Lower lobe of right lung (tissue), 2 donors: ENCODE measurements at places on chromosomes 2 and 18. TPM values are rescaled to one million over a fixed set of nuclear protein-coding genes. Genes with fewer than 3 reads are reported as not detected.

CYP1B1 gene
- 67.0 TPM for total RNA-seq

INHBB gene
- 5.2 TPM for total RNA-seq

ZNF407 gene
- total RNA-seq, result 16.1 TPM

KLHL41 gene
- 0.68 TPM for total RNA-seq

- DNase-seq, result no peak
Measured at GRCh38 chr2:80256782-80257167, 47.8 kb downstream of the LRRTM1 start.

- DNase-seq, result no peak
Measured at GRCh38 chr2:47238638-47239037, 83.5 kb upstream of the STPG4 start.

- no peak for DNase-seq
Measured at GRCh38 chr2:186950694-186951093, 101.7 kb upstream of the ZSWIM2 start.

- no peak for DNase-seq
Measured at GRCh38 chr18:11293794-11294193, 144.4 kb upstream of the PIEZO2 start.

DNA sequence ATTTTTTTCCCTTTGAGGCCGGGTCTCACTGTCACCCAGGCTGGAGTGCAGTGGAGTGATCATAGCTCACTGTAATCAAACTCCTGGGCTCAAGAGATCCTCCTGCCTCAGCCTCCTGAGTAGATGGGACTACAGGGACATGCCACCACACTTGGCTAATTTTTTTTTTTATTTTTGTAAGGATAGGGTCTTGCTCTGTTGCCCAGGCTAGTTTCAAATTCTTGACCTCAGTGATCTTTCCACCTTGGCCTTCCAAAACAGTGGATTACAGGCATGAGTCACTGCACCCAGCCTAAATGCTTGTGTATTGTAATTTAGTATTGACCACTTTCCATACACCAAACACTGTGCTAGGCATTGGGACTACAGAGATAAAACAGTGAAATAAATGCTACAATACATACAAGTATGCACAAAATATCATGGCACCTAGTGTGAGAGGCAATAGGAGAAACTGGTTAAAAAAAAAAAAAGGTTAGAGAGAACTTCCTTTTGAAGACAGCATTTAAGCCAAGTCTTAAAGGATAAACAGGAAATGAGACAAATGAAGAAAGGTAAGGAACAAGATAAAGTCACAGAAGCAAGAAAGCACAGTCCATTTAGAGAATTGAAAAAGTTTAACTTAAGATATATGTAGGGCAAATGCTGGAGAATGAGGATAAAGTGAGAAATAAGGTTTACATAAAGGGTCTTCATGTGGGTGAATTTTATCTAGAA is 113.4 kb downstream of the GORASP2 start:
- no peak for DNase-seq

- no peak for DNase-seq
Measured at GRCh38 chr2:238869-239268, 25.0 kb downstream of the SH3YL1 start.

- no peak for DNase-seq
Measured at GRCh38 chr2:182906454-182906853, 40.0 kb upstream of the FRZB start.

GRCh38 chr2:111712361-111712760 is 171.6 kb downstream of the ANAPC1 start:
- DNase-seq, result no peak

GRCh38 chr2:216920937-216921456 is 61.1 kb upstream of the TNP1 start:
- DNase-seq, result no peak
